Esophagus squamous epithelium (tissue), 5 donors: ENCODE measurements at places on chromosomes 11 and 22.

DNA sequence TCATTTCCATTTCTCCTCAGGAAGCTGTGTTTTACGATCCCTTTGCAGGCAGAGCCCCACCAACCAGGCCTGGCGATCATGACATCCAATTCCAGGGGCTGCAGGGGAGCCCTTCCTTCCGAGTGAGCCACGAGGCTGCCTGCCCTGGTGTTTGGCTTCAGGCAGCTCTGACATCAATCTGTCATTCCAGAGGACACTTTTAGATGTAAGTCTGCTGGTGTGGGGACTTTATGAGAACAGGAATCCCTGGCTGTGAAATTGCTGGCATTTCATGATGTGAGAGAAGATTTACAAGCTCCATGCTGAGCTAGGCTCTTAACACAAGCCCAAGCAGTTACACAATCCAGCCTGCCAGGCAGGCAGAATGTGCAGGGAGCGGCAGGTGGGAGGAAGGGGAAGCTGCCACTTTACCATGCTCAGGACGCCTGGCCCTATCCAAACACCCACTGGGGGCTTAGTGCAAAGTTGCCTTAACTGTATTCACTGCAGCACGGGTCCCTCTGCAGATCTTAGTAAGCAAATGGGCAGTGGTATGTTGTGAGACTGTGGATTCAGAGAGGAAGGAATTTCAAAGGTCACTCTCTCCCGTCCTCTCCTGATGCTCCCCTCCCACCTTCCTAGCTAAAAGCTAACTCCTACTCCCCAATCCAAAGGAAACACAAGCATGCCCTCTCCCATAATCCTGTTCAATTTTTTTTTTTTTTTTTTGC lies 43.4 kb upstream of the MICAL2 start:
- no peak for DNase-seq

GRCh38 chr22:42623756-42624441 lies 9.2 kb upstream of the POLDIP3 start:
- no peak for DNase-seq

- peak; percentile 65 for DNase-seq
Observed at GRCh38 chr22:49936018-49936972, 17.9 kb downstream of the CRELD2 start.

DNA sequence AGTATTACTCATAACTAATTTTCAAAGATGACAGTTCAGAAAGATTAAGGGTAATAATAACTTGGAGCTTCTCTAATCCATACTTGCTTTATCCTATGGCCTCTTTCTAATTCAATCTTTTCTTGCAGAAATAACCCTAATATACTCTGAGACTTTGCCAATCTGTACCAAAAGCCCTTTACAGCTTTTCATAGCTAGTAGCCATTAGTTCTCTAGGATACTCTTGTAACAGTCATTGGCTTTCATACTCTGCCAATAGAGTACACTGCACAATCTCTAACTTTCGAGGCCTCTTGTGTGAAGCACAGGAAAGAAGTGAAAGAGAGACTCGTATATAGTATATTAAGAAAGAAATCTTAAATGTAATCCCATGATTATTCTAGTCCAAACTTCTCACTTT lies 38.1 kb downstream of the SLC36A4 start:
- DNase-seq = no peak

DNA sequence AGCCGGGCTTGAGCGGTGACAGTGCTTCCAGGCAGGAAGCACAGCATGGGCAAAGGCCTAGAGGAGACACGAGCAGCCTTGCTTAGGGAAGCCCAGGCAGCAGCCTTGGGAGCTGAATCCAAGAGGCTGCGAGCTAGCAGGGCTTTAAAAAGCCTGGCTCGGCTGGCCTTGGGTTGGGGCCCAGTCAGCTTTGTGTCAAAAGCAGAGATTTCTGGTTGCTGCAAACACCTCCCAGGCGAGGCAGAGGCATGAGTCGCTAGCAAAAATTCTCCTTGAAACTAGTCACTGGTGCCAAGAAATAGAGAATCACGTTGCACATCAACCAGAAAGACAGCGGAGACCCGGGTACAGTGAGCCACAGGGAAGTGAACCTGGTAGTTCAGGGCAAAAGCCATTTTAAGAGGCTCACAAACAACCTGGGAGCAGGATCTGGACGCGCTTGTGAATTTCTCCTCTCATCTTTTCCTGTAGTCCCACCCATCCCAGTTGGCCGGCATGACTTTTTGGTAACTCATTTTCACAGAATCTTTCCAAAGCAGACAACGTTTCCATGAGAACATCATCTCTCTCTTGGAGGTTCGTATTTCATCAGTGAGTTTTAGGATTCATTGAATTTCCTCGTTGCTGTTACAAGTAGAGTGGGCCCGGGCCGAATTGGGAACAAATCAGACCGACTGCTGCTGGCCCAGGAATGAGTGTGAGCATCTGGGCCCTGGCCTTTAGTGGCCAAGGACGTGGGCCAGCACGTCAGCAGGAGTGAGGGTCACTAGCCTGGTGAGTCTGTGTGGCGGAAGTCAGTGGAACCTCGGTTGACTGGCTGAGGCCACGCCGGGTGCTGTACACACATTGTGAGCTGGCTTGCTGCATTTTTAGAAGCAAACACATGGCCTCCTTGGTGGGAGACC lies 16.4 kb upstream of the FGF4 start:
- DNase-seq = no peak

- DNase-seq = peak; percentile 92
Observed at GRCh38 chr11:68030318-68031143, at the start of gene NDUFS8. TSS of gene NDUFS8 (plus strand) at chr11:68030681. CDS start at chr11:68032152, 1,471 bp downstream.

GRCh38 chr11:117824571-117825537 lies at the start of gene FXYD2:
TSS of gene FXYD2 (minus strand) at chr11:117824744. CDS start at chr11:117824678, 66 bp downstream.
- no peak for DNase-seq

DNA sequence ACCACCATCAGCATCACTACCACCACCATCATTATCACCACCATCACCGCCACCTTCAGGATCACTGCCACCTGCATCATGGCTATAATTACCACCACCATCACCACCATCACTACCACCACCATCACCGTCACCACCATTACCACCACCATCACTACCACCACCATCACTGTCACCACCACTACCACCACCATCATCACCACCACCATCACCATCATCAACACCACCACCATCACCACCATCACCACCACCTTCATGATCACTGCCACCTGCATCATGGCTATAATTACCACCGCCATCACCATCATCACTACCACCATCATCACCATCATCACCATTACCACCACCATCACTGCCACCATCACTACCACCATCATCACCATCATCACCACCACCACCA lies 23.5 kb downstream of the CACNG2 start:
- DNase-seq = no peak

DNA sequence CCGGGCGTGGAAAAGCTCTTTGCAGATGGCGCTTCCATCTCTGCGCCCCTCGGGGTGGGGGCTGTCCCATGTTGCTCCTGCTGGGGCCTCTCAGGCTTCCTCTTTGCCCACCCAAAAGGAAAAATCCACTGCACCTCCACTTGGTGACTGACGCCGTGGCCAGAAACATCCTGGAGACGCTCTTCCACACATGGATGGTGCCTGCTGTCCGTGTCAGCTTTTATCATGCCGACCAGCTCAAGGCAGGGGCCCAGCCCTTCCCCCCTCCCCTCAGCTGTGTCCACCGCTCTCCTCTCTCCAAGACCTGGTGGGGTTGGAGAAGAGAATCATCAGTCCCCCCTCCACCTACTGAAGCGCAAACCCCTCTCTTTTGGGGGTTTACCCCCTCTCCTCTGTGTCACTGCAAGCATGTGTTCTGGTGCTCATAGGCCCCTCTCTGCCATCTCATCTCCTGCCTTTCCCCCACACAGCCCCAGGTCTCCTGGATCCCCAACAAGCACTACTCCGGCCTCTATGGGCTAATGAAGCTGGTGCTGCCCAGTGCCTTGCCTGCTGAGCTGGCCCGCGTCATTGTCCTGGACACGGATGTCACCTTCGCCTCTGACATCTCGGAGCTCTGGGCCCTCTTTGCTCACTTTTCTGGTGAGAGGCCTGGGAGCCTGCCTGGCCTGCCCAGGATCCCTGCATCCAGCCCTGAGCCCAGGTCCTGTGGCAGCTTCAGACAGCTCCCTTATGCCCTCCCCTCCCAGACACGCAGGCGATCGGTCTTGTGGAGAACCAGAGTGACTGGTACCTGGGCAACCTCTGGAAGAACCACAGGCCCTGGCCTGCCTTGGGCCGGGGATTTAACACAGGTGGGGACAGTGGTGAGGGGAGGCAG lies 1.8 kb downstream of the LARGE2 start:
- DNase-seq = no peak

GRCh38 chr22:21031545-21032036 lies 770 bp downstream of the SLC7A4 start:
- DNase-seq = no peak

DNA sequence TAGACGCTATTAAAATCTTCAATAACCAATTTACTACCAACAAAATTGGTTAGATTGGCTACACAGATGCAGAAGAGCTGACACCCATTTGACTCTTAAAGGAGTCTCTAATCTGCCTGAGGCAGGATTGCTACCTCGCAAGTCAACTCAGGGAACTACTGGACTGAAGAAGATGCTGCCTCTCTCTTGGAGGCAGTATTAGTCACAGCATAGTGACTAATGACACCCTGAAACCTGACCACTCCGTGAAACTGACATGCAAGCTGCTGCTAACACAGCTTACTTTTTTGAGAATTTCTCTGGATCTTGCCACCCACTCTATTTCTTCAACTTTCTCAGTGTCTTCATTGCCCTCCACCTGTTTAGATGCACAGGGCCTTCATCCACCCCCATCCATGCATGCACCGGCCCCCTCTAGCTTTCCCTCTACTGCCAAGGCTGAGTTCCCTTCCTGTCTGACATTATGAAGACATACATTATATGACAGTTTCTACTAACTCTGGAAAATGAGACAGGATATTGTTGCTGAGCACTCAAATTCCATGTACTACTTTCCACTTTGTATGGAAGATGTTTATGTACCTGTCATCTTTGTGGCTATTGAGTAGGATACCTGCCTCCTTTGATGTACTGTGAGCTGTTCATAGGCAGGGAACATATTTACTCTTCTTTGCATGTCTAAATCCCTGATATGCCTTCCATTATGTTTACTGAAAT lies 183.2 kb downstream of the MSANTD4 start:
- no peak for DNase-seq

DNA sequence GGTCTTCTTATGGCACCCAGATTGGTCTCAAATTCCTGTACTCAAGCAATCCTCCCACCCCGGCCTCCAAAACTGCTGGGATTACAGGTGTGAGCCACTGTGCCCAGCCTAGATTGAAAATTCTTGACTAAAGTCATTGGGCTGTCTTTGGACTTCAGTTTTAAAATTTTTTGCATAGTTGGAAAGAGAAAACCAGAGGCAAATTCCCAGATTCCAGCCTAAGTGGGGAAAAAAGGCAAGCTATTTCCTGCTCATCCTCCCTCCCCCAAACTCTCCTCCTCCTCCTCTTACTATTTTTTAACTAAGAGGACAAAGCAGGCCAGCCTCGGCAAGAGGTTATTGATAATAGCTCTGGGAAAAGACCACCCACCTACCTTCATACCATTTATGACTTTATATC lies 78.6 kb upstream of the CLMP start:
- DNase-seq = no peak

DNA sequence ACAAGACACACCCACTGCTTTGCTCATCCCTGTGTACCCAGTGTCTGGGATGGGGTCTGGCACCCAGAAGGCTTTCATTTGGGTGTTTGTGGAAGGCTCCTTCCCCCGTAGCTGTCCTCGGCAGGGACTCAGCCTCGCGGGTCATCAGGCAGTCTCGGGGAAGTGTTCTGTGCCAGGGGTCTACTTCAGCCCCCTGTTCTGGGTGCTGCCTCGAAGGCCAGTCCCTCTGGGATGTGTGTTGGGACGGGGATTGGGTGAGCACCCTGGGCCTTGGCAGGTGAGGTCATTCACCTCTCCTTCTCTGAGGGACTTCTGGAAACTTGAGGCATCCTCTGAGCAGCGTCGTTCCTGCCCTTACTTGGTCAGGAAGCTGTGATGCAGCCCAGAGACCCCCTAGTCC lies 65.5 kb downstream of the RPUSD4 start:
- no peak for DNase-seq

DNA sequence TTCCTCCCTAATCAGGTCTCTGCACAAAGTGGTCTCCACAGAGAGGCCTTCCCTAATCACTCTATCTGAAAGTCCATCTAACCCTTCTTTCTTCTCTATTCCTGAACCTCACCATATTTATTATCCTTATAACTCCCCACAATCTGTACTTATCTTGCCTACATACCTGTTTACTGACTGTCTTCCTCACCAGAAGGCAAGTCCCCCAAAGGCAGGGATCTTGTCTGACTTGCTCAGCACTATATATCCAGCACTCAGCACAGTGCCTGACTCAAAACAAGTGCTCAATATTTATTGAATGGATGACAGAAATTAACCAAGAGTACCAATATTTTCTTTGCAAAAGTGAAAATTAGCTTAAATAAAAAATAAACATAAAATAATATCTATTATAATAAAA lies 5.5 kb downstream of the DCUN1D5 start:
- no peak for DNase-seq
